ENCODE measurements at places on chromosomes 7 and 10.

GRCh38 chr10:132410779-132411532 lies 14.0 kb downstream of the PWWP2B start:
- no peak for DNase-seq

GRCh38 chr7:93013446-93014061 lies 104.2 kb downstream of the SAMD9 start:
- no peak for DNase-seq

GRCh38 chr10:114575417-114576131 lies 82.5 kb downstream of the ABLIM1 start:
- DNase-seq = no peak

DNA sequence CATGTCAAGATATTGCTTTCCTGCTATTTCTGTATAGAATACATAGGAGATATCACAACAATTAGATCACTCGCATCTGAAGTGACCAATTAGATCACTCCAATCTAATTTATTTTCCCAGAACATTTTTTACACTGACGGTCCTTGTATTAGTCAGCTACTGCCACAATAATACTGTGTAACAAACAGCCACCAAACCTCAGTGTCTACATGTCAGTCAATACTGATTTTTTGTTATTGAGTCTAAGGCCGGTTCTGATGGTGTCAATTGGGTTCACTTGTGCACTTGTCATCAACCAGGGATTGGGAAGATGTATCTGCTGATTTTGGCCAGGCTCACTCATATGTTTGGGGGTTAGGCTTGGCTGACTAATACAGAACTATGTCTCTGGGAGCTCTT lies 275.9 kb upstream of the NFE2L3 start:
- DNase-seq = no peak

GRCh38 chr7:70263471-70264255 lies 665.4 kb downstream of the AUTS2 start:
- no peak for DNase-seq

DNA sequence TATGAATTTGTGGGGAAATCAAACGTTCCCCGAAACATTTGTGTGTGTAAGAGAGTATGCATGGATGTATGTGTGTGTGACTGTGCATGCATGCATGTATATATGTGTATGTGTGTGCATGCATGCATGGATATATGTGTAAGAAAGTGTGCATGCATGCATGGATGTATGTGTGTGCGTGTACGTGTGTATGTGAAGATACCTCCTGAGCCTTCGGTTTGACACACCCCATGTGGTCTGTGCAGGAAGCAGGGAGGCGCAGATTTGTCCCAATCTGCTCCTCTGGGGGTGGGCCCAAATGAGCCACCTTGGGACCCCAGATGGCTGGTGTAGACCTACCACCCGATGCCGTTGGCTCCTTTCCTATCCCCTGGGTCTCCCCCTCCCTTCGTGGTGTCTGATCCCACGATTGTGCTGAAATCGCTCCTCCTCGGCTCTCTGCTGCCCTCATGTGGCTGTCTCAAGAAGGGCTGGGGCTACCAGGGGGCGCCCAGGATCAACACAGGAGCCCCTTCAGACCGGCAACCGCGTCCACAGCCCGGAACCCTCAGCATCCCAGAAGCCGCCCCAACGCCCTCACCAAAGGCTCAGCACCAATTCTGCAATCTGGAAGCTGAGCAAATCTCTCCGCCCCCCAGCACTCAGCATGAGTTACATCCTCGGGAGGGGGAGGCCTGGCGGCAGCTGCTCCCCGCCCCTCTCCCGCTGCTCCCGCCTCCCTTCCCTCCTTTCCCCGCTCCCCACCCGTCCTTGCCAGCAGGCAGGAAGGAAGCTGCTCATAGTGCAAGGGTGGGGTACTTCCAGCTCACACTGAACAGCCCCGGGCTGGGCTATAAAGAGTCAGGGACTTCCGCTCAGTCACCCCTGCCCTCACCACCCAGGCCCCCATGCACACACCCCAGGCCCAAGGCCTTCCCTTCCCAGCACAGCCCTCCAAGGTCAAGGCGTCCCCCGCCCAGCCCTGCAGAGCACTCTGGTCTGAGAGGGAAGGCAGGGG lies 2.3 kb upstream of the NOS3 start:
- no peak for DNase-seq

DNA sequence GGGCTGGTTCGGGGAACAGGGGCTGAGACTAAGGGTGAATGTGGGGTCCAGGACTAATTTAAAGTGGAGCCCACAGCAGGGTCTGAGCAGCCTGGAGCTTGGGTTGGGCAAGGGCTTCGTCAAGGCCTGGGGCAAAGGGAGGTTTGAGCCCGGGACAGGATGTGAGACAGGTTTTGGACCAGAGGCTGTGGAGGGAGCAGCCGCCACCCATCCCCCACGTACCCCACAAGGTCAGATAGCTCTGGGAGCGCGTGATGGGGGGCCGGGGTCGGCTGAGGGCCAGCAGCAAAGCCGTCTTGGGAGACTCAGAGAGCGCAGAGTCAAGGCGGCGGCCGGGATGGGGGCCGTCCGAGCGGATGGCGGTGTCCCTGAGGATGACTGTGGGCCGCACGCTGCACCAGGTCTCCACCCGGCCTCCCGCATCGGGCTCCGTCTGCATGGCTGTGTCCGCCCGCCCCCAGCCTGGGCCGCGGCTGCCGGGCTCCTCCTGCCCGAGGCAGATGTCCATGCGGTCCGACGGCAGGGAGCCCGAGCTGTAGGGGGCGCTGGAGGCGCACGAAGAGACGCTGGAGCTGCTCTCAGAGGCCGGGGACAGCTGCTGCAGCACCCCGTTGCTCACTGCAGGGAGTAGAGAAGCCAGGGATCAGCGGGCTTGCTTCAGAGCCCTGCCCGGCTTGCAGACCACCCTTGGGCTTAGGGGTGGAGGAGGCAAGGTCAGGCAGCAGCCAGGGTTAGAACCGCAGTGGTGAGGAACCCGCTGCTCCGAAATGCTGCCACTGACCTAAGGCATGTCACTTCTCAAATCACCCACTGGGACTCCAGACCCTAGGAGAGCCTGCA lies 12.1 kb downstream of the PDZD7 start:
- no peak for DNase-seq

- DNase-seq = no peak
Observed at GRCh38 chr10:27399871-27400270, 104.2 kb upstream of the RAB18 start.
